ENCODE measurements at places on chromosomes 4 and X.

DNA sequence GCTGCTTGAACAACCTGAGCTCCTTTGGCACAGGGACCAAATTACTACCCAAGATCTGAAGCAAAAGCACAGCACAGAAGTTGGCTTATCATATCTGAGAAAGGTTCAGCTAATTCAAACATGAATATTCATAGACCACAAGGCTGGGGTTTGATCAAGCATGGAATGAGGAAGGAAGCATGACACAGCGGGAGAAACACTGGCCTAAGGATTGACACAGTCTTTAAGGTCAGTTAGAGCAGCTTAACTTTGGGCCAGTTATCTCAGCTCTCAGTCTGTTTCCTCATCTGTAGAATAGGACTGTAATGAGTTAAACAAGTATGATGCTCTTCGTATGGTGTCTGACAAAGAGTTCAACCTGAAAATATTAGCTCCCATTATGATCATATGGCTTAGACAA, 88.5 kb upstream of the CBR4 start:
- DNase-seq: no peak

DNA sequence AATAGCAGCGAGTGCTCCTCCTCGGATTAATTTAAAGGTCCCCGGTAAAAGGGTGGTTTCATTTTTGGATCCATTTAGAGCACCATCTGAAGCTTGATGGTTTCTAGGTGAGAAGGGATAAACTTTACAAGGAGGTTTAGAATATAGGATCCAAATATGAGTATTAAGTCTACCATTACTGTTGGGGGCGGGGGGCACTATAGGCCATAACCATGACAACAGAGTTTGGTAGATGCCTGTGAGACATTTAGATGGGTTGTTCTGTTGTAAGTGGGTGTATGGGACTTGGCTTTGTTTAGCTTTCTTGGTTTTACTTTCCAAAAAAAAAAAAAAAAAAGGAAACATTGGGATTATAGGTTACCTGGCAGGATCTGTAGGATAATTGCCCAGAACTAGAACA, 92.7 kb downstream of the TENT5D start:
- DNase-seq: no peak

GRCh38 chrX:108285356-108285755, 152.9 kb downstream of the COL4A6 start:
- DNase-seq: no peak

DNA sequence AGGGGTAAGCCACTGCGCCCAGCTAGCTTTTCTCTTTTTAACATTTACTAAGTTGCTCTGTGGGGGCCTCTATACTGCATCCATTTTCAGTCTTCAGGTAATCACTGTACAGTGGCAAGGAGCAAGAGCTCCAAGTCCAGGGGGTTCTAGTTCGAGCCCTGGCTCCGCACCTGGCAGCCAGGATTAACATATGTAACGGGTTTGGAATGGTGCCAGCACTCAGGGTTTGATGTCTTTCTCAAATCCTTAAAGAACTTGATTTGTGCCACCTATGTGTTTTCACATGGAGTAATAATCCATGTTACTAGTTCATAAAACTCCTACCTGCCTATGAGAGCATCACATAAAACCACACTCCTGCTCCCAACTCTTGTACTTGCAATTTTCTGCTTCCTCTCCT, 4.5 kb downstream of the GRPEL1 start:
- DNase-seq: no peak

DNA sequence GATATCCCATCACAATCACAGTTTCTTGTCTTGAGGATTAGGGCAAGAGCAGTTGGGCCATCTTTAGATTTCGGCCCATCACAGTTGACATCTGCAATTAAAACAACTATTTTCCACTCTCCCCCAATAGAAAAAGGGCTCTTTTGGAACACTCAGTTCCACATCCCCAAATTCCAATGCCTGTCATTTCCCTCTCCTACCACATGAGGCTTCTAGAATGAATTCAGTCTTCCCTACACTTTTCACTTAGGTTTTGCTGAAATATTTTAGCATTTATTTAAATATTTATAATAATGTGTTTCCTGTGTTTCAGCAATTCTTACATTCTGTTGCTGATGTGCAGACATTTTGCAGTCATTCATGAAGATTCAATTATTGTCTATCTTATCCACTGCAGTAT, 118.4 kb downstream of the COX18 start:
- no peak for DNase-seq

DNA sequence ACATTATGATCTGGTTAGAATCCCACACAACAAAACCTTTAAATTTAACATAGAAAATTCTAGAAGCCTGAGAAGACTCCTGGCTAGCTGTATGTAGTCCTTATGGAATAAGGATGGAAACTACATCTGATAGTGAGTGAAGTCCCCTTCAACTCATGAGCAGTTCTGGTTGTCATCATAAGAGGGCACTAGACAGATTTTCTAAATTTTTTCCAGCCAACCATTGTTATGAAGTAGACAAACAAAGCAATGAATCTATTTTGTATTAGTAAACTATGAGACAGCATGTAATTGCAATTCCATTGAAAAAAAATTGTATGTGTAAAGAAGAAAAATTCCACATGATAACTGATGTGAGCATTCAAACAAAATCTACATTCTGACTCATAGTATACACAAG, 35.2 kb downstream of the PWWP3B start:
- no peak for DNase-seq

GRCh38 chrX:45669715-45670340, 469.2 kb upstream of the DIPK2B start:
- no peak for DNase-seq

GRCh38 chr4:6115342-6115741, 85.0 kb downstream of the JAKMIP1 start:
- no peak for DNase-seq

DNA sequence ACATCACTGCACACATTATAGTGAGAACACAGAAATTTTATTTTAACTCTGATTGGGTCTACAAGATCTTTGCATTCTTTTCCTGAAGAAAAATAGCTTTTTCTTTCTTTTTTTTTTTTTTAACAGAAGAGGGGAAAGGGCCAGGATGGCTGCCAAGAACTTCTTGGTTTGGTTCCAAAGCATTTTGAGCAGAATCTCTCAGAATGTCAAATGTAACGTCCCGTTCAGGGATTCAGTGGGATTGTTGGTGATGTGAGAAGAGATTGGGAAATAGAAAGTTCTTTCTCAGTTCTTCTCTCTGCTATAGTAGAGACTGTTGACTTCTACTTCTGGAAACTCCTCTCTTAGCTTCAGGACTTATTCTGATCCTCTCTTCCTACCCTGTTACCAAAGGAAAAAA, 70.9 kb upstream of the CBR4 start:
- DNase-seq: no peak

- no peak for DNase-seq
Observed at GRCh38 chrX:45765767-45766166, 565.1 kb upstream of the DIPK2B start.

DNA sequence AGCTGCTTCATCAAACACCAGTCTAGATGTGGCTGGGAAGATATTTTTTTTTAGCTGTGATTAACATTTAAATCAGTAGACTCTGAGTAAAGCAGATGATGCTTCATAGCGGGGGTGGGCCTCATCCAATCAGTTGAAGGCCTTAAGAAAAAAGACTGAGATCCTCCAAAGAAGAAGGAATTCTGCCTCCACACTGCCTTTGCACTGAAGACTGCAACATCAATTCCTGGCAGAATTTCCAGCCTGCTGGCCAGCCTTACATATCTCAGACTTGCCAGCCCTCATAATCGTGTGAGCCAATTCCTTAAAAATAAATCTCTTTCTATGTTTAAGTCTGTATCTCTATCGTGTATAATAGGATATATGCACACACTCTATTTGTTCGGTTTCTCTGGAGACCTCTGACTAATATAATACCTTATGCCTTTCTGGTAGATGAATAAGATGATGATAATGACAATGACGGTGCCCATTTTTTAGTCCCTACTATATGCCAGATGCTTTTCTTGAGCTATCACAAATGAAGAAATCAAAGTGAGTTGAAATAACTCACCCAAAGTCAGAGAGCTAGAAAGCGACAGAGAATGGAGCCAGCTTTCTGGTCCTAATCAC, 66.1 kb upstream of the SOD3 start:
- no peak for DNase-seq

DNA sequence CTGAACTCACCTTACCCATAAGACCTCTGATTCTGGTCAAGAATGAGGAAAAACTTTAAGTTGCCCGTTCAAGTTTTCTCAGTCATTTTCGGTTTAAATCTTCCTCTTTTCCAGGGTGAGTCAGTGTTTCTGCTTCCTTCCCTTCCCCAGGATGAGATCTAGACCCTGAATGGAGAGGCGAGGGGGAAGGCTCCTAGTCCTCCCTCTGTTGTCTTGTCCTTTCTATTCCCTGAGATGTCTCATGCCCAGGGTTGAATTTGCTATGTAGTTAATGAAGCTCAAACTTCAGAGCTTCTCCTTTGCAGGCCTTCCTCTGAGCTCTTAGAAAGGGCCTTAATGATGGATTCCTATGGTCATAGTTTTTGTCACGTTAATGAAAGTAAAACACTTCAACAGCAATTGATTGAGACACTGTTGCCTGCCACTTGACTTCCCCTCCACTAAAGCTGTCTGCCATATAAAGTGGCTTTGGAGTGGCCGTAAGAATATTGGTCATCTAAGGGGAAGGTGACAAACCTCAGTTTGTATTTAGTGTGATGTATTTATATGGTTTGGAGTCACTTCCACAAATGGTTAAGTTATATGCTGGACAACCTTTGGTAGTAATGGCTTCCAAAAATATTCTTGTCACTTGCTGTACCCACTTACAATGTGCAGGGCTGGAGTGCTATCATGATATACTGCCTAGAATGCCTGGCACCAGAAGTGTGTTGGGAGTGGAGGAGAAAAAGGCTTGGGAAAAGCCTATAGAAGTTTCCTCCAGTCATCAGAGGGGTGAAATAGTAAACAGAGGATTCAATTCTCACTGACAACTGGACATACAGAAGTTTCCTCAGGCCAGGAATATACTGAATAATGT, 24.3 kb upstream of the GPRIN3 start:
- DNase-seq: no peak

GRCh38 chrX:42149765-42150164, 226.4 kb upstream of the CASK start:
- no peak for DNase-seq

DNA sequence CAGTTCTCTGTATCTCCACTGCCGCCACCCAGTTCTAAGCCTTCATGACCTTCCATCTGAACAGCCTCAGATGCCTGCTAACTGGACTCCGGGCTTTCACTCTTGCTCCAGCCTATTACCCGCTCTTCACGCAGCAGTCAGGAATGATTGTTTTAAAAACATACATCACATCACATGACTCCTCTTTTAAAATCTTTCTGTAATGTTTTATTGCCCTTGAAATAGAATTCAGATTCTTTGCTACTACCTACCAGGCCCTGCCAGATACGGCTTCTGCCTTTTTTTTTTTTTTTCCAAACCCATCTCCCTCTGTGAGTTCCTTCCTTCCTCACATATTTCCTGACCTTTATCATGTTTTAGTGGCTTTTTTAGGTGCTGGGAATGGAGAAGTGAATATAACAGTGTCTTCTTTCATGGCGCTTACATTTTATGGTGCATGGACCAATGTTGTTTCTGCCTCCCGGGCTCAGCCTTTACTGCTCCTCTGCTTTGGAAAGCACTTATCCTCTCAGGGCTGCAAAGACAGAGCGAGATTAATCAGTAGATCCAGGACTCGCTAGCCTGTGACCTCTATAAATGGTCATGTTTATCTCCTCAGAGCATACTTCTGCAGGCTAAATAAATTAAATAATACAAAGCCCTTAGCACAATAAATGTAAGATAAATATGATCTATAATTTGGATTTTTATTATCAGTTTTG, 58.0 kb downstream of the FBXO8 start:
- DNase-seq: no peak

DNA sequence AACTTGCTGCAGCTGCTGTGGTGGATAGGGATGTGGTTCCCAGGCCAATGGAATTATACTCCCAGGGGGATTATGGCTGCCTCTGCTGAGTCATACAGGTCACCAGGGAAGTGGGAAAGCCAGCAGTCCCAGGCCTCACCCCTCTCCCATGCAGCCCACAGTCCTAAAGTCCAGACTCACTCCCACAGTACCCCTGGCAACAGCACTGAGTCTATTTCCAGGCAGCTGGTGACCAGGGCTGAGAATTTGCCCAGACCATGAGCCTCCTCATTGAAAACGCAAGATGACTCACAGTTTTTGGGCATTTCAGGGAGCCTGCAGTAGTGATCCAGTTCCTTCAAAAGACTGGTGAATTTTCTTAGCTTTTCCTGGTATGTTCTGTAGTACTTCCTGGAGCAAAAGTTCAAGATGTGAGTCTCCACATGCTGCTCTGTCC, 137.6 kb downstream of the NPNT start:
- DNase-seq: no peak

GRCh38 chrX:135295238-135295943, 13.9 kb upstream of the ETDC start:
- DNase-seq: peak; percentile 39

- no peak for DNase-seq
Observed at GRCh38 chrX:37993837-37994619, 12.3 kb upstream of the SYTL5 start.

DNA sequence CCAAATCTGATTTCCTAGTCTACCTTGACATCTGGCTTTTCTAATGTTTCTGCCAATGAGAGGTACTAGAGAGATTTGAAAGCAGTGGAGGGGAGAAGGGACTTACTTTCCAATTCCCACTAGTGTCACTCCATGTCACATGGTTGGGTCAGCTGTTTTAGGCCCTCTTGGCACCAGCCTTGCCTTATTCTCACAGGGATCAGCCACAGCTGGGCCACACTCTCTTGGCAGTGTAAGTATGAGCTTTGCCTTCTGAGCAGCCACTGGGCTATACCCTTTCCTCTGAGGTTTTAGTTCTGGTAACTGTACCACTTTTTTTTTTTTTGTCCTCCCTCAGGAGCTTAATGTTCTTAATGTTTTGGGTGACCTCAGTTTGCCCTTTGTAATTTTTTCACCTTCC, 10.2 kb upstream of the ADH1C start:
- no peak for DNase-seq

- DNase-seq: no peak
Observed at GRCh38 chr4:170497112-170497511, 407.4 kb upstream of the AADAT start.

DNA sequence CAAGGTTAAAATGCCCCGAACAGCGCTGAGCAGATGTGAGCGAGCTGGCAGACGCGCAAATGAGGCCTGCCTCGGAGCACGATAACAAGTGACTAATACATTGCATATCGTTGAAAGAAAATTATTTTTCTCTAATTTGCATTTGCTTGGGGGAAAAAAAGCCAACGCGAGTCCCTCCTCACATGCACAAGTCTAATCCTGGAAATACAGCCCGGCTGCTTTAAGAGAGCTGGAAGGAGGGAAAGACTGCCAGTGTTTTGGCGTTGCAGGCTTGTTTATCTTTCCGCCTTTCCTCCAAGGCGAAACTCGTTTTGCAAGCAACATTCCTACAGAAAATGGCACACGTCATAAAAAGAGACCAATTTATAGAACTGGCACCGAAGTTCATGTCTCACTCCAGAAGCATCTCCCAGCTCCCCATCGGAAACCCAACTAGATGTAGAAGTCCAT, 12.6 kb downstream of the BCOR start:
- no peak for DNase-seq

GRCh38 chr4:41994461-41994985, 4.2 kb downstream of the SLC30A9 start:
- DNase-seq: no peak
